Fibroblast of lung (primary cell): ENCODE measurements at places on chromosomes 12 and 14.

DNA sequence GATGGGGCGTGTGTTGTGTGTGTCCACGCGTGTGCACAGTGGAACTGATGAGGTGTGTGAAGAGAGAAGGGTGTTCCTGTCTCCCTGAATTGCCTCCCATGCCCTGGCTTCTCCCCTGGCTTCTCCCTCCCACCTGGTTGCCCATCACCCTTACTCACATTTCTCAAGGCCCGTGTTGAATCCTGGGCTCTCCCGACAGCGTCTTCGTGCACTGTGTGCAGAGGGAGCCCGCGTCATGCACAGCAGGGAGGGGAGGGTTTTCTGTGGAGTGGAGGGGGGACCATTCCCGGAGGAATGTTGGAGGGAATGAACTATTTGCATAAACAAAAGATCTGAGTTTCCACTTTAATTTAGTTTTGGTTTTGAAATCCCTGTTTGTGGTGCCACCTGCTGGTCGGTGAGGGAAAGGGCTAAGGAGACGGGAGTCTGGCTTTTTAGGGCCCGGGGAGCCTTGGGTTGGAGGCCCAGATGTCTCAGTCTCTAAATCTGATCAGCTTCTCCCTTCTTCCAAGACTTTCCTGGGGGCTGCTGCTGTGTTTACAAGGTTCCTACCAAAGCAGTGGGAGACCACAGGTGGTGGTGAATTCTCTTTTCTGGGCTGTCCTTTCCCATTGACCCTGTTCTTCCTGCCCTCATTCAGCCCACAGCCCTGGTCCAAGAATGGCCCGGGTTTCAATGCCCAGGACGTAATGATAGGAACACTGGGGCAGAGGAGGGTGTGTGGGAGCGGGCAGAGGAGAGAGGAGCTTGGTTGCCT, at the start of gene C1R:
C1R (minus strand) TSS at position 217 of the 757 bp plus-strand sequence; CDS start at position 160, 57 bp downstream.
- DNase-seq, result peak; percentile 95

DNA sequence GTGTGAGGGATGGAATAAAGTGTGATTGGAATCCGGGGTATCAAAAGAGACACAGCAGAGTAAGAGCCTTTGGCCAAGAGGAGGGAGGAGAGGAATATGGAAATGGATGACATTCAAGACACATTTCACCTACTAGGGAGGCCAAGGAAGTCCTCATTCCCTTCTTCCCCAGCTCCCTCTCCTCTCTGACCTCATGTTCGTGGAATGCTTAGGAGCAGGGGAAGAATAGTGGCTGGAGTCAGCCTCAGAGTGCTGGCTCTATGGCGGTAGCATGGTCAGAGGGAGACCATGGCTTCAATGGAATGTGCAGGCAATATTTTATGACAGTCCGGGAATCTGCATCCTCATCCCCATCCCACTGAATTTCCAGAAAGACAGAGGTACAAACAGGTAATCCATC, 196.6 kb downstream of the EGLN3 start:
- DNase-seq, result peak; percentile 82

- no peak for DNase-seq
Observed at GRCh38 chr14:61517911-61518384, 177.4 kb upstream of the HIF1A start.

DNA sequence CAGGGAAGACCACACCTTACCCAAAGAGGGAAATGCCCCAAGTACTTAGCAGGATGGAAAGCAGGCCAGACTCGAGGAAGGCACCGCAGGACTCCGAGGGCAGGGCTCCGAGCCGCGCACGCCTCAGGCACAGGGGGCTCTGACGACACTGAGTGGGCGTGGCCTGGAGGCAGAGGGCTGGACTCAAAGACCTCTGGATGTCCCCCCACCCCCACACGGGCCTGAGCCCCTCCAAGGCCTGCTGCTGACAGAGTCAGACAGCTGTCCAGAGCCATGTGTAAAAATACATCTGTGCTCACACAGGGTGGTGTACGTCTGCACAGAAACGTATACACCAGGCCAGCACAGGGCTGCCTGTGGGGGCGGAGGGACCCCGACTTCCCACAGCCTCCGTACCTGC, 1.4 kb downstream of the AKT1 start:
- DNase-seq, result peak; percentile 53

DNA sequence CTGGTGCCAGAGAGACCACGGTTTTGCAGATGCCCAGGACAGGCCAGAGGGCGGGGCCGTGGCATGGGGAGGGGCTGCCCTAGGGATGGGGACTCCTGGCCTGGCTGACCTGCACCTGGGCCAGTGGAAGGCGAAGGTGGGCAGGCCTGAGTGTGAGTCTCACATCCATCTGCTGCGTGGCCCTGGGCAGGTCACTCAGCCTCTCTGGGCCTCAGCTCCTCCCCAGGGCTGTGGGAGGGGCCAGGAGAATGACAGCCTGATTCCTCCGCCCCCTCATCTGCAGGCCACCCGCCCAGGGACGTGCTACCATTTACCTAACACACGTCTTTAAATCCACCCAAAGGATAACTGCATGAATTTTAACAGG, 90.9 kb downstream of the GALNT9 start:
- no peak for DNase-seq
